WTC11 (cell line): ENCODE measurements at places on chromosomes 2 and 18. TPM values are rescaled to one million over a fixed set of nuclear protein-coding genes. Genes with fewer than 3 reads are reported as not detected.

- DNase-seq: no peak
These were observed 39.5 kb upstream of the FIGN start for GRCh38 chr2:163775304-163775703.

DNA sequence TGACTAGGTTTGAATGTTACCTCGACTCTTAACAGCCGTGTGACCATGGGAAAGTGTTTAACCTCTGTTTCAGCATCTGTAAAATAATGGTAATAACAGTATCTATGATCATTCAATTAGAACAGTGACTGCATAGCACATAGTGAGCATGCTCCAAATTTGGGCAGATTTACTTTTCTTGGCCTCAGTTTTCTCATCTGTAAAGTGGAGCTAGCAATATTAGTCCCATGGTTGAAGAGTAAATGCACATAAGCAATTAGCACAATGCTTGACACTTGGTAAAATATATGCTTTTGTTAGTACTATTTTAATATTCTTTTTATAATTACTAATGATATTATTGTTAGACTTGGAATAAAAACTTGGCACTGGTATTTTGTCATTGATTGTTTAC, 66.4 kb upstream of the TANC1 start:
- no peak for DNase-seq

DNA sequence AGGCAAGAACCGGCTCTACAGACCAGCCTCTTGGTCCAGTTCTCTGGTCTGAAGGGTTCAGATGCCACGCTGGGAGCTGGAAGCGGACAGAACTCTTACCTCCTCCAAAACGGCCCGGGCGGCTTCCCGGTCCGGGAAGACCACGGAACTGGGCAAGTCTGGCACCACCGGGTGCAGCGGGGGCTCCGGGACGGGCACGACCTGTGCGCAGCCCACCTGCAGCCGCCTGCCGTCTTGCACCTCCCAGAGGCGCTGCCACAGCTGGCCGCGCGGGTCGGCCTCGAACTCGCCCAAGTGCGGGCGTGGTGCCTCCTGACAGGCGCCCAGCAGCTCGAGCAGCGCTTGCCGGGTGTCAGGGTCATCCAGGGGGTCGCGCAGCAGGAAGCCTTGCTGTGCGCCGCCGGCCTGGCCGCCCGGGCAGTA, 773 bp downstream of the CMPK2 start:
- peak; percentile 8 for DNase-seq

GRCh38 chr2:197033222-197033621, 106.7 kb upstream of the PGAP1 start:
- no peak for DNase-seq

DNA sequence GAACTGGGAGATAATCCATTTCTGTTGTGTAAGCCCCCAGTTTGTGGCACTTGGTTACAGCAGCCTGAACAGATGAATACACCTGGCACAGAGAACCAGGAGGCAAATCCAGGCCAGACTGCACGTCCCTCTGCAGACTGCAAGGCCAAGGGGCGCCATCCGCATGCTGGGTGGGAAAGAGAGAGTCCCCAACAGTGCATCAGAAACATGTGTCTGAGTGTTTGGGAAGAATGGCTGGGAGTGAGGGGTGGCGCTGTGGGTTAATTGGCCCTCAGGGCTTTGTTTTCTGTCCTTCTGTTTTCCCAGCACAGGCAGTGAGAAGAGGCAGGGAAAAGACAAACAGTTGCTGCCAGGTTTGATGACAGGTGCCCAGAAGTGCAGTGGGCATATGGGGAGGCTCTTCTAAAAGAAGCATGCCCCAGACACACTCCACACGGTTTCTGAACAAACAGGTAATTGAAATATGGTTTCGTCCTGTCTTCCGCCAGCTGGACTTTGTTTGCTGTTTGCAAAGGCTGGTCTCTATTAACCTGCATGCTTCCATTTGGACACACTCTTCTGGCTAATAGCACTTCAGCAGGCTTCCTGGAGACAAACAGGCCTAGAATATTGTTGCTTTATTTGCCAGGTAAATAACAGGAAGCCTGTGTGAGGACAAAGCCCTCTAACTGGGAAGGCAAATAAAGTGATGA, 43.4 kb upstream of the SEC11C start:
- peak; percentile 70 for DNase-seq

RNPEPL1 gene
- total RNA-seq: 18.8 to 20.5 TPM (median 19.4 TPM) in 3 replicates

PLEK gene
- 0.26 to 0.46 TPM (median 0.37 TPM) in 3 replicates for total RNA-seq

PGAP1 gene
- 25.2 to 29.4 TPM (median 28.2 TPM) in 3 replicates for total RNA-seq
